ENCODE measurements at places on chromosomes 13 and 19.

- H3K4me3 ChIP-seq: no peak overlapping the region
- H3K36me3 ChIP-seq: no peaks in the 10 kb centered on the region
- no peak overlapping the region for H3K27ac ChIP-seq
- DNase-seq: peak; percentile 34
Measured at GRCh38 chr13:31885994-31886393, 145.6 kb upstream of the FRY start.

DNA sequence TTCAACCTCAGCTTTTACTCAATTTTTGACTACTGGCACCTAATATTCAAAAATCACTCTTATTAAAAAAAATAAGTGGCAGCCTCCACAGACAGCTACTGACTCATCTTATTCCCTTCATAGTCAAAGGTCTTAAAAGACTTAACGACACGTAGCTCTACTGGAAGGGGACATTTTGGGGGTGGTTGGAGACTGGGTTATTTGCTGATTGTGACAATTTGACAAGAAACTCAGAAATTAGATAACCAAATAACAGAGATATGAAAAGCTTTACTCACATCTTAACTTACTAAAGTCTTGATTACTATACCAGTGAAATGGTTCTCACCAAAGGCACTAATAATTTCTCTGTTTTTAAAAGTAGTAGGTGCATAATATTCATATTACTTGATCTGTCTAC is 25.7 kb downstream of the UGGT2 start:
- no peaks in the 10 kb centered on the region for H3K36me3 ChIP-seq
- DNase-seq: no peak
- no peaks in the 10 kb centered on the region for H3K4me1 ChIP-seq
- no peaks in the 10 kb centered on the region for H3K27me3 ChIP-seq

DNA sequence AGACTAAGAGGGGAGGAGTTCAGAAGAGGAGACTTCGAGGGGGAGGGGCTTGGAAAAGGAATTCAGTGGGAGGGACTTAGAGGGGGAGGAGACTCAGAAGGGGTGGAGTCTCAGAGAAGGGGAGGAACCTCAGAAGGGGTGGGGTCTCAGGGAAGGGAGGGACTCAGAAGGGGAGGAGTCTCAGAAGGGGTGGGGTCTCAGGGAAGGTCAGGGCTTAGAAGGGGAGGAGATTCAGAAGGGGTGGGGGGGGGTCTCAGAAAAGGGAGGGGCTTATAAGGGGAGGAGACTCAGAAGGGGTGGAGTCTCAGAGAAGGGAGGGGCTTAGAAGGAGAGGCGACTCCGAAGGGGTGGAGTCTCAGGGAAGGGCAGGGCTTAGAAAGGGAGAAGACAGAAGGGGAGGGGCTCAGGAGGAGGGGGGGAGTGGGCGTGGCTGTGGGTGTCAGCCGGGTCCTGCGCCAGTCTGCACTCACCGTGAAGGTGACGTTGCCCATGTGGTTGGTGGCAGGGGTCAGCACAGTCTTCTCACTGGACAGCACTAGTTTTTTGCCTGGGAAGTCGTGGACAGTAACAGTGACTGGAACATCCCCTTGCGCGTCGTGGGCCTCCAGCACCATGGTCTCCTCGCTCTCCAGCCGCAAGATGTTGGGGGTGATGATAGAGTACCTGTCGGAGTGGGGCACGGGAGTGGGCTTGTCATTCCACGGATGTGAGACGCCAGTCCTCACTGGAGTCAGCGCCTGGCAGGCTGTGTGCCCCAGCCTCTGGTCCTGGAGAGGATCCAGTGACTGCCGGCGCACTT is 1.5 kb downstream of the C3 start:
- no peak overlapping the region for H3K4me3 ChIP-seq
- H3K4me1 ChIP-seq: no peaks in the 10 kb centered on the region
- no peaks in the 10 kb centered on the region for H3K27me3 ChIP-seq
- H3K36me3 ChIP-seq: no peaks in the 10 kb centered on the region

GRCh38 chr19:6672693-6673290 is 2.8 kb upstream of the TNFSF14 start:
- H3K4me3 ChIP-seq: no peak overlapping the region
- H3K27me3 ChIP-seq: no peaks in the 10 kb centered on the region
- no peak overlapping the region for H3K27ac ChIP-seq
- DNase-seq: no peak

DNA sequence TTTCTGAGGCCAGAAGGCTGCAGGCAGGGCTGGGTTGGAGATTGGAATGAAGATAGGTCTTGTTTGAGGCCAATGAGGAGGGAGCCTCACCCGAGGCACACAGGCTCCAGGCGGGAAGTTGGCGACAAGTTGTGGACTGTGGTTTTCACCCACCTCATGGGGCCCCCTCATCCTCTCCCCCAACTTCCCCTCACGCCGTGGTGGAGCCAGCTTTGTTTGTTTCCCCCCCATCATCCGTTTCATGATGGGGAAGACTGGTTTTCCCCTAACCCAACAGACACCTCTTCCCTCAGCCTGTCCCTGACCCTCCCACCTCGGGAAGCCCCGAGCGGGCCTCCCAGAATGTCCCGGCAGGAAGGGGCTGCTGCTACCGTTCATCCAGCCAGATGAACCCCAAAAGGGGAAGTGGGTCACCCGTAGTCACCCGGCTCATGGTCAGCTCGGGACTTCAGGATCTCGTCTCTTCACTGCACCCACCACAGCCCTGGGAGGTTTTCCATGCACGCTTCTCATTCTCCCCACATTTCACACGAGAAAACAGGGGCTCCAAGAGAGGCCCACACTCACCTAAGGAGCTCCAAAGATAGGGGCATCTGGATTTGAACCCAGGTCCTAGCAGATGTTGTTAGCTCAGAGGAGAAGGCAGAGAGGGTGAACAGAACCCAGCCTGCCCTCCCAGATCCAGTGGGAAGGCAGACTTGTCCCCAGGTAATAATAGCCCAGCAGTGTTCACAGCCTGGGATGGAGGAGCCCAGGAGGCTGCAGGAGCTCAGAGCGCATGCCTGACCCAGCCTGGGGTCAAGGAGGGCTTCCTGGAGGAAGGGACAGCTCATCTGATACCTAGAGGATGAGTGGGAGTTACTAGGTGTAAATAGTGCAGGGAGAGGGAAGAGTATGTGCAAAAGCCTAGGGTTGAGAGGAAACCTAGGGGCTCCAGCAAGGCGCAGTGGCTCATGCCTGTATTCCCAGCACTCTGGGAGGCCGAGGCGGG is 23.5 kb downstream of the CEACAM16 start:
- no peak overlapping the region for H3K27ac ChIP-seq
- no peaks in the 10 kb centered on the region for H3K27me3 ChIP-seq
- no peaks in the 10 kb centered on the region for H3K36me3 ChIP-seq
- H3K4me1 ChIP-seq: peaks cover 5% of the 10 kb centered on the region

DNA sequence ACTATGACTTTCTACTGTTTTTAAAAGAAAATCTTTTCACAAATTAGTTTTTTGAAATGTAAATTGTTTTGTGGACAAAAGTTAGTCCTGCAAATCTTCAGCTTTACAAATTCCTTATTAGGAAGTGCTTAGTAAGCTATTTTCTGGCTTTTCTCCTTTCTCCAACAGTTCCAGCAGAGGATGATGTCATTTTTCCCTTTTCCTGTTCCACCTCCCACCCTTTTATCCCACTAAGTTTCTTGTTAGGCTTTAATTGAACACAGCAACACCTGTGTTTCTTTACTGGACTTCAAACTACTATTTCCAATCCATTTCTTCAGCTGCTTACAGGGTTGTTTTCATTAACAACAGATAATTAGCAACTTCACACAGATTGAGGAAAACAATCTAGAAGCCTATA is 389.2 kb downstream of the NDFIP2 start:
- peaks cover 5% of the 10 kb centered on the region for H3K4me1 ChIP-seq
- H3K27ac ChIP-seq: no peak overlapping the region
- no peaks in the 10 kb centered on the region for H3K27me3 ChIP-seq
- H3K36me3 ChIP-seq: no peaks in the 10 kb centered on the region

DNA sequence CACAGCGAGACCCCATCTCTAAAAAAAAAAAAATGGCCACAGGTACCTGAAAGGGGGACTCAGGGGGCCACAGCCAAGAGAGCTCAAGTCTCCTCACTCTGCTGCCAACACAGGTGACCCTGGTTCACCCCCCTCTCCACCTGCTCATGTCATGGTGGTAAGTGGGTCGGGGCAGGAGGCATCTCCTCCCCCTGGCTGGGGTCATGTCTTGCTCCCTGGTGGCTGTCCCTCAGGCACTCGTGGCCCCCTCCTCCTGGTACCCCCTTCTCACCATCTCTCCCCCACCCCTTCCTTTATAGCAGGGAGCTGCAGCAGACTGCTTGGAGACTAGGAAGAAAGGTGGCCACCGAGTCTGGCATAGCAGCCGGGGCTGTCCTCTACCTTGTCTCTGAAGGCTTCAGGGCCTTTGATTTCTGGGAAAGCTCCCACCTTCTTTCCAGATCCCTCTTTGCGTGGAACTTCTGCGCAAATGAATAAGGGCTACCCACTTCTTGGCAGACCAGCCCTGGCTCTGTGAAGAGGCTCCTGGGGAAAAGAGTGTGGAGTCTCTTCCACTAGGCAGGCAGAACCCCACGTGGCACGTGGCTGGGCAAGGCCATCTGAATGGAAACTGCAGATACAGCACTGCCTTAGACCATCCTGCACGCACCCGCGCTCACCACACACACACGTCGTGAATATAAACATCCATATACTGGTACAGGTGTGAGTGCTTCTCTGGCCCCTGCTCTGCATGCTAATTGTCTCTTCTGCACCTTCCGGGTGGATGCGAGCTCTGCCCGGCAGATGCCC is 20.1 kb upstream of the MIER2 start:
- H3K27me3 ChIP-seq: no peaks in the 10 kb centered on the region
- no peak for DNase-seq
- no peak overlapping the region for H3K27ac ChIP-seq
- H3K4me3 ChIP-seq: no peak overlapping the region

DNA sequence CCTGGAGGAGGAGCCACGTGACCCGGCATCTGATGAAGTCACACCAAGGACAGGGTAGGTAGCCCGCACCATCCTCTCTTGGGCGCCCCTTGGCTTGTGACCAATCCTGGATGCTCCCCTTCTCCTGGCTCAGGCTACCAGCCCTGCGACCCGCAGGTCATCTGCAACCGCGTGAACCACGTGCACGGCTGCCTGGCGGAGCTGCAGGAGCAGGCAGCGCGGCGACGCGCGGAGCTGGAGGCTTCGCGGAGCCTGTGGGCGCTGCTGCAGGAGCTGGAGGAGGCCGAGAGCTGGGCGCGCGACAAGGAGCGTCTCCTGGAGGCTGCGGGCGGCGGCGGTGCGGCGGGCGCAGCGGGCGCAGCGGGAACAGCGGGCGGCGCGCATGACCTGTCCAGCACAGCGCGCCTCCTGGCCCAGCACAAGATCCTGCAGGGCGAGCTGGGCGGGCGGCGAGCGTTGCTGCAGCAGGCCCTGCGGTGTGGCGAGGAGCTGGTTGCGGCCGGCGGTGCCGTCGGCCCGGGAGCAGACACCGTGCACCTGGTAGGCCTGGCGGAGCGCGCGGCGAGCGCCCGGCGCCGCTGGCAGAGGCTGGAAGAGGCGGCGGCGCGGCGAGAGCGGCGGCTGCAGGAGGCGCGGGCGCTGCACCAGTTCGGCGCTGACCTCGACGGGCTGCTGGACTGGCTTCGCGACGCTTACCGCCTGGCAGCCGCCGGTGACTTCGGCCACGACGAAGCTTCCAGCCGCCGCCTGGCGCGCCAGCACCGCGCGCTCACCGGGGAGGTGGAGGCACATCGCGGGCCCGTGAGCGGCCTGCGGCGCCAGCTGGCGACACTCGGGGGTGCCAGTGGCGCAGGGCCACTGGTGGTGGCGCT is 45.9 kb downstream of the SPTBN4 start:
- H3K4me3 ChIP-seq: no peak overlapping the region
- peak; percentile 55 for DNase-seq
- no peaks in the 10 kb centered on the region for H3K36me3 ChIP-seq
- no peaks in the 10 kb centered on the region for H3K4me1 ChIP-seq
- no peak overlapping the region for H3K27ac ChIP-seq

GRCh38 chr13:85638815-85639393 is 160.3 kb downstream of the SLITRK6 start:
- DNase-seq: no peak
- no peaks in the 10 kb centered on the region for H3K36me3 ChIP-seq
- no peak overlapping the region for H3K4me3 ChIP-seq
- H3K27ac ChIP-seq: no peak overlapping the region
- H3K27me3 ChIP-seq: no peaks in the 10 kb centered on the region

GRCh38 chr13:76225815-76226489 is 589.8 kb downstream of the LMO7 start:
- H3K27me3 ChIP-seq: no peaks in the 10 kb centered on the region
- H3K4me3 ChIP-seq: no peak overlapping the region
- no peaks in the 10 kb centered on the region for H3K4me1 ChIP-seq

GRCh38 chr19:58154679-58155648 is 4.4 kb upstream of the ZNF329 start:
- H3K27ac ChIP-seq: peak overlapping the region; percentile 79
- H3K27me3 ChIP-seq: no peaks in the 10 kb centered on the region
- H3K36me3 ChIP-seq: no peaks in the 10 kb centered on the region
- peak overlapping the region; percentile 82 for H3K4me3 ChIP-seq
- H3K4me1 ChIP-seq: no peaks in the 10 kb centered on the region

- no peaks in the 10 kb centered on the region for H3K36me3 ChIP-seq
- DNase-seq: no peak
- H3K4me3 ChIP-seq: no peak overlapping the region
- peaks cover 21% of the 10 kb centered on the region for H3K4me1 ChIP-seq
Measured at GRCh38 chr13:51155776-51156515, 44.9 kb upstream of the C13orf42 start.

DNA sequence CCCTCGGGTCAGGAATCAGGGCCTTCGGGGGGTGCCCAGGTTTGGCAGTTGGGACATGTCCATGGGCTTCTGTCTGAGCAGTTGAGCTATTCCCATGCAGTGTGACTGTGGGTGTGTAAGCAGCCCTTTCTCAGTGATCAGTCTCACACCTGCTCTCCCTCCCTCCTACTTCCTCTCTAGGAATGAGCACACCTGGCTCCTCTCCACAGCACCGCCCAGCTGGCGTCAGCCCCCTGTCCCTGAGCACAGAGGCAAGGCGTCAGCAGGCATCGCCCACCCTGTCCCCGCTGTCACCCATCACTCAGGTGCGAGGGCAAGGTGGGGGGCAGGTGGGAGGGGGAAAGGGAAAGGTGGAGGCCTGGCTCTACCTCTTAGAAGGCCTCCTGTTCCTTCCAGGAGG is 25.9 kb downstream of the COMP start:
- no peak overlapping the region for H3K27ac ChIP-seq
- H3K36me3 ChIP-seq: no peaks in the 10 kb centered on the region
- H3K27me3 ChIP-seq: no peaks in the 10 kb centered on the region
- no peak overlapping the region for H3K4me3 ChIP-seq
- H3K4me1 ChIP-seq: no peaks in the 10 kb centered on the region
- DNase-seq: no peak

DNA sequence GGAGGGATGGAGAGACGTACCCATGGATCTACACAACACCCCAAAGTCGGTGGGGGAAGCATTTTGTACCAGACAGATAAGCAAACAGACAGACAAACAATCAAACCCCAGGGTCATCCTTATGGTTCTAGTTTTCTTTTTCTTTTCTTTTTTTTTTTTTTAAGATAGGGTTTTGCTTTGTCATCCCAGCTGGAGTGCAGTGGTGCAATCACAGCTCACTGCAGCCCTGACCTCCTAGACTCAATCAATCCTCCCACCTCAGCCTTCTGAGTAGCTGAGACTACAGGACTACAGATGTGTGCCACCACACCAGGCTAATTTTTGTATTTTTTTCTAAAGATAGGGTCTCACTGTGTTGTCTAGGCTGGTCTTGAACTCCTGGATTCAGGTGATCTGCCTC is 17.9 kb upstream of the FBL start:
- no peak overlapping the region for H3K27ac ChIP-seq
- no peaks in the 10 kb centered on the region for H3K36me3 ChIP-seq
- no peak overlapping the region for H3K4me3 ChIP-seq

Data from mesendoderm (in vitro differentiated cells).